ENCODE measurements at places on chromosomes 12 and 14. TPM values are rescaled to one million over a fixed set of nuclear protein-coding genes. Genes with fewer than 3 reads are reported as not detected.

DNA sequence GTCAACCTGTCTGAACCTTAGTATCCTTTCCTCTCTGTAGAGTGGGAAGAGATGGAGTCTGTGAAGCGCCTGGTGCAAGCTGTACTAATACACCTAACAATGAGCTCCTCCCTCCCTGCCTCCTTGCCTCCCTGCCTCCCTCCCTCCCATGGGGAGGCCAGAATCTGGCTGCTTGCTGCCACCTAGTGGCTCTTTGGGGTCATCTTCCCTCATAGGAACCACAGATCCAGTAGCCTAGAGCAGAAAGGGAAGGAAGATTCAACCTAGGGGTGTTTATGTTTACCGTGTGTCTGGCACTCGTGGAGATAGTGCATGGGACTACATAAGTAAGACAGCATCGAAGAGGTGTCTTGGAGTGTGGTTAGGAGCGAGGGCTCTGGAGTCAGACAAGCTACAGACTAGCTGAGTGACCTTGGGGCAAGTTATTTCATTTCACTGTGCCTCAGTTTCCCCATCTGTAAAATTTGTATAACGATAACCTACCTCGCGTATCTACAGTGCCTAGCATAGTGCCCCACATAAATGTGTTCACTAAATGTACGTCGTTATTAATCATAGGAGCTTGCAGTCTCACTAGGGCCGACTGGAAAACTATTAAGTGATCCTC is 35.5 kb upstream of the TSPAN9 start:
- no peaks in the 10 kb centered on the region for H3K4me1 ChIP-seq
- no peak overlapping the region for H3K27ac ChIP-seq
- no peaks in the 10 kb centered on the region for H3K27me3 ChIP-seq
- H3K36me3 ChIP-seq = peaks cover 4% of the 10 kb centered on the region
- no peak for DNase-seq

ETFBKMT gene
- 0.53 TPM for total RNA-seq

KRT6B gene
- 3,585 TPM for total RNA-seq

FAM216A gene
- not detected for total RNA-seq

Data from esophagus squamous epithelium (tissue), 5 donors.